ENCODE measurements at places on chromosomes 5 and 9.

- DNase-seq: no peak
These were observed 671.3 kb upstream of the KLF4 start for GRCh38 chr9:108160706-108161355.

- no peak for DNase-seq
These were observed 455.5 kb downstream of the ACTL7B start for GRCh38 chr9:108400297-108400696.

DNA sequence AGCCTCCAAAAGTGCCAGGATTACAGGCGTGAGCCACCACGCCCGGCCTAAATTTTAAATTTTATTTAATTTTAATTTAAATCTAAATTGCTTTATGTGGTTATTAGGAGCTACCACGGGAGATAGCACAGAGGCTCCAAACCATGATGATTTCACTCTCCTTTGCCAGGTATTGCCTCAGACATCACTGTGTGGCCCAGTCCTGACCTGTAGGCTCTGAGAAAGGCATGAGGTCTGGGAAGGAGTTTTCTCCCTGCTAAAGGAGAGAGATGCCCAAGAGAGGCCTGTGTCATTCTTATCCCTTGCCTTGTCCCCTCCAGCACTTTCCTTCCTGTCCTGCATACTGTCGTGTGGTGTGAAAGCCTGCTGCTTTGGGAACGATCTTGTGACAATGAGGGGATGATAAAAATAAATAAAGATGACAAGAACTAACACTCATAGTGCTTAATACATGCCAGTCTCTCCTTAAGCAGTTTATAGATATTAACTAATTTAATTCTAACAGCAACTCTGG is 37.0 kb upstream of the BASP1 start:
- DNase-seq: no peak

DNA sequence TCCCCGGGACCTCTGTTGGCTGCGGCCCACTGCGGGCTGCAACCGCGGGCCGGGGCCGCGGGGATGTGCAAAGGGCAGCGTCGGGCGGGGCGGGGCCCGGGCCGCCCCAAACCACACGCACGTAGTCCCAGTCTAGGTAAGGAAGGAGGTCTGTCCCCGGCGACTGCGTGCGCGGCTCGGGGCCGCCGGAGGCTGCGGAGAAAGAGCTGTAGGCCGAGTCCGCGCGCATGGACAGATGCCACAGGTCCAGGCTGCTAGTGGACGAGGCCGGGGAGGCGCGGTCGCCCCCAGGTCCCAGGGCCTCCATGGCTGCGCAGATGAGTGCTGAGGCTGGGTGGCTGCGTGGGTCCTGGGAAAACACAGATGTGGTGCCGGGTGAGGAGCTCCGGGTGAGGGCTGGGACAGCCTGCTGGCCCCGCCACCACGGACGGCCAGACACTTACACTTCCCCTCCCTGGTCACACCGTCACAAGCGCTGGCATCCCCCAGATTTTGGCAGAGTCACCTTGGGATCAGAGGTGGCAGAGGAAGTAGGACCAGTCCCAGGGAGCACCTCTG is 4.5 kb downstream of the SHROOM1 start:
- DNase-seq: no peak

DNA sequence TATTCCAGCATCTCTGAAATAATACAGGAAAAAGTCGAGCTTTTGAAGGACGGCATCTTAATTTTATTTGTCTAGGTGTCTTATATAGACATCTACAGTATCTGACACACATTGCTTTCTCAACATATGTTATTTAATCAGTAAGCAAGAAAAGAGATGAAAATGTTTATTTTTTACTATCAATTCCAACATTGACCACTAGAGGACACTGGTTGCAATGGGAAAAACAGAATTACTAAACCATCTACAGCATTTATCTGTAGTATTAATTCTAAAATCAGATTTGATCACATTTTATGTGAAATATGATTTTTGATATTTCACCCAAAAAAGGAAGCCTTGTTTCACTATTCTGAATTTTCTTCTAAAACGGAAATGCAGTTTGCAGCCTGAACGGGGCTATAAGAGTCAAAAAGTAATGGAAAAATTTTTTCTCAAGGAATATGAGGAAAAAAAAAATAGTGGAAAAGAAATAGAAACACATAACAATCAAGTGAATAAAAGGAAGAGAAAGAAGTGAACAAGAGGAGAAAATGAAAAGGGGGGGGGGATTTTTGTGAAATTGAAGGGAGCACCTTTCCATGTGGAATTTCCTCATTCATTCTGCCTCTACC is 98.6 kb downstream of the OSTF1 start:
- DNase-seq: no peak

DNA sequence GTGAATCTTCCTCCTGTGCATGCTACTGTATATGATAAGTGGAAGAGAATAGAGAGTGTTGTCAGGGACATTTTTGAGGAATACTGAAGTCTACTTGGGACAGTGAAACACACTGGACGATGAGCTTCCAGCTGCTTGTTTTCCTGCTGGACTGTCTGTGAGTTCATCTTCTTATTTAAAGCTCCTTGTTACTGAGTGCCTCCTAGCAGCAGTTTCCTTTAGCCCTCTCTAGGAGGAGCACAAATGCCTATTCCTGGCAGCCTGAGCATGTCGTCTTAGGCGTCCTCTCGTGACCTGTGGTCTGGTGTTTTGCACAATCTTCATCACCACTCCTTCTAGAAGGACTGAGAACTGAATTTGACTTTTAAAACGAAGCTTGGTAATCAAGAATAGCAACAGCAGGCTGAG is 43.8 kb downstream of the ANKRD33B start:
- no peak for DNase-seq

Measured in NCI-H524 treated with DMSO at 0.1 percent for 48 hours (cell line).